Activated naive CD8-positive, alpha-beta T cell treated with anti-CD3 and anti-CD28 coated beads for 36 hours (primary cell): ENCODE measurements at places on chromosomes 5 and 9. TPM values are rescaled to one million over a fixed set of nuclear protein-coding genes. Genes with fewer than 3 reads are reported as not detected.

The PIP5K1B gene
- 1.9 TPM for total RNA-seq

The C8G gene
- total RNA-seq: 0.90 TPM

The GABRA1 gene
- not detected for total RNA-seq

The KIF24 gene
- 6.5 TPM for total RNA-seq

The POU5F2 gene
- total RNA-seq: 0.22 TPM

The NRG2 gene
- total RNA-seq: 0.14 TPM
